ENCODE measurements at places on chromosomes 6 and 20. TPM values are rescaled to one million over a fixed set of nuclear protein-coding genes. Genes with fewer than 3 reads are reported as not detected.
A peak's percentile ranks its signal among the peaks of the same experiment; 100 is the strongest.

- no peak for DNase-seq
Measured at GRCh38 chr6:169253337-169254238, at the start of gene THBS2. Gene THBS2 (minus strand): TSS chr6:169253846. CDS start chr6:169250784, 3,062 bp downstream.

DNA sequence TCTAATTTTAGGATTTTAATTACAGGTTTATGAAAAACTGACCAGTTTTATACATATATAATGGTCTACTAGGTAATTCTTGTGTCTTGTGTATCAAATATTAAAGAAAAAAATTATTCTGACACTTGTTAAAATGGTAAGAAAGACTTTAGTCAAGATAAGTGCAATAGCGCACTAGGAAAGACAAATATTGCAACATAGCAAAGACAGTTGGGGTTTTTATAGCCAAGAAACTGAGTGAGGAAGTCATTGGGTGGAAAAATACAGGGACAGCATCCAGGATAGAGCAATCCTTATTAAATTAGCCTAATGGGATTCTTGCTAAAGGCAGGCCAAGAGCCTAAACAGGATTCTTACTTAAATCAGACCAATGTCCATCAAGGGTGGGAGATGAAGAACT is 71.1 kb downstream of the ROS1 start:
- no peak for DNase-seq

DNA sequence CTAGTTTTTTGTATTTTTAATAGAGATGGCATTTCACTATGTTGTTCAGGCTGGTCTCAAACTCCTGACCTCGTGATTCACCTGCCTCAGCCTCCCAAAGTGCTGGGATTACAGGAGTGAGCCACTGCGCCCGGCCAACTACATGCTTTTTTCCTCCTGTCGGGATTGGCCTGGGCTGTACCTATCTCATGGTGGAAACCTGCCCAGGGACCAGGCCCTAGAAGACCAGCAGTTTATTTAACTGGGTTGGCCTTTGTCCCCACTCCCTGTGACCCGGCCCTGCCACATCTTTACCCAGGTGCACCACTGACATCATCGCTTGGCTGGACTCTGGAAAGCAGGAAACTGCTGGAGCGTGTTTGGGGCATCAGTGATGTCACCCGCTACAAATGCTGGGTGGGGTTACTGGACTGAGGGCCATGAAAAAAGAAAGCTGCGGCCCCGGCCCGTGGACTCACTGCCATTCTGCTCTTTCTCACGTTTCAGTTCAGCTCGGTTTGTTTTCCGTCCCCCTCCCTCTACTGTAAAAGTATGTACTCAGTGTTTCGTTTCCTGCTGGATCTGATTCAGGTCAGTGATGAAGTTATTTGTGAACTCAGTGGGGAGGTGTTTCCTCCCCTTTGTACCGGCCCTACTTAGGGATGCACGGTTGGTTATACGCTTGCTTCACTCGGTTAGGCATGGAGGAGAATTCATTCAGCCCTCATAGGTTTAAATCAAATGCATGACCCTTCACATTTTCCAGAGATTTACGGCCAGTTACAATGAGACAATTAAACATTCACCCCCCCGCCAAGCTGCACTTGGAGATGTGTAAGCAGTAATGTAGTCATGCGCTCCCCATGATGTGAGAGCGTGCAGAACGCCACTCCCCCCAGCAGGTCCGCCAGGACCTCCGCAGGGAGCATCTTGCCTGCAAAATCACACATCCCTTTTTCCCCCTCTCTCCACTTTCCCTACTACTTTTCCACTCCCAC is 179.3 kb downstream of the MTHFD1L start:
- DNase-seq: peak; percentile 91

DNA sequence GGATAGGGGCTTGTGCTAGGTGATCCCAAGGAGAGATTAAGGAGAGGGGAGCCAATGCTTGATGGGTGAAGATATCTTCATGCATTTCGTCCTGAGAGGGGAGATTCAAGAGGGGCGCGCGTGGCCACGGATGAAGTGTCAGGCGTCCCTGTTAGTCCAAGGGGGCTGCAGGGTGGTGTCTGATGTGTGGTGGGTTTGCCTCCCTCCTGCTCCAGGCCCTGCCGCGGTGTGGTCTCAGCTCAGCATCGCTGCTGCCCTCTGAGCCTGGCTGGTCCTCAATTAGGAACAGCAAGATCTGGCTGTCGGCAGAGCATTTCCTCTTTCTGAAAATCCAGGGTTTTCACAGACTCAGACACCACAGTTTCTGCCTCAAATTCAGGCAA is 318.0 kb downstream of the THBS2 start:
- no peak for DNase-seq

DNA sequence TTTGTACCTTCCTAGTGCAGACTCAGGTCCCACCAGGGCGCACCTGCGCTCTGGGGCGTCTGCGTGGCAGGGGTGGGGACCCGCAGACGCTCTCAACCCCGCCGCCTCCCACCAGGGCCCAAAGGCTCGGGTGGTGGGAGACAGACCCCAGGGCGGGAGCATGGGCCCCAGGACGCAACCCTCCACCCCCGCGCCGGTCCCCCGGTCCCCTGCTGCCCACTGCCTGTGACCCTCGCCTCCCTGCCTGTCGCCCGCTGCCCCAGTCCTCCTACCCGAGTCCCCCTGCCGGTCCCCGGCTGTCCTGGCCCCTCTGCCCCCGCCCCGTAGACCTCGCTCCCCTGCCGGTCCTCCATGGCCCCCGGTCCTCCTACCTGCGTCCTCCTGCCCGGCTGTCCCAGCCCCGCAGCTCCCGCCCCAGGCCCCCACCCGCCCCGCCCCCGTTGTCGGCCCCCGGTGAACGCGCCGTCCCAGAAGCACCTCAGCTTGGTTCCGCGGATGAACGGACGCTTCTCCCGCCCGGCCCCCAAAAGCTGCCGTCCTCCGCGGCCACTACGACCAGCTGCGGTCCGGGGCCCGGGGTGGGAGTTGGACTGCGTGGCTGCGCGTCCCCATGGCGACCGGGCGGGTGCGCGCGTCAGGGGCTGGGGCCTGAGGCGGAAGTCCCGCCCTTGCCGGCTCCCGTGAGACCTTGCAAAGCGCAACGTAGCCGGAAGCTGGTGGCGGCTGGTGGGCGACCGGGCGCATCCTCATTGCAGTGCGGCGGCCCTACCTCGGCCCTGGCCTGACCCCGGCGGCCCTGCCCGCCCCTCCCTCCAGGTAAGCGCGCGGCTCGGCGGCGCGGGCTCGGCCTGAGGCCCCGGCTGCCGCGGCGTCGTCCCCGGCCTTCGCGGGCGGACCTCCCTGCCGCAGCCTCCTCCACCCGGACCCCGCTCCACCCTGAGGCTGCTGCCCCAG is at the start of gene ARFGAP1:
ARFGAP1 (plus strand) TSS at position 709 of the 954 bp plus-strand sequence. CDS start 2,768 bp downstream, outside the sequence.
- peak; percentile 87 for DNase-seq

GRCh38 chr6:160060221-160060620 is 61.4 kb upstream of the SLC22A1 start:
- no peak for DNase-seq

The C6orf118 gene
- 5.3 TPM for polyA plus RNA-seq
